IMR-90 (cell line): ENCODE measurements at places on chromosomes 3 and 15. TPM values are rescaled to one million over a fixed set of nuclear protein-coding genes. Genes with fewer than 3 reads are reported as not detected.

SLC2A2 gene
- not detected in 2 replicates for polyA plus RNA-seq

CHRFAM7A gene
- not detected in 2 replicates for polyA plus RNA-seq

LMAN1L gene
- not detected in 2 replicates for polyA plus RNA-seq

ECE2 gene
- not detected in 2 replicates for polyA plus RNA-seq

C3orf52 gene
- 6.4 and 7.5 TPM in 2 replicates for polyA plus RNA-seq

ALAS1 gene
- 47.2 and 47.8 TPM in 2 replicates for polyA plus RNA-seq

FAM174B gene
- 0.56 and 0.99 TPM in 2 replicates for polyA plus RNA-seq

TMEM207 gene
- polyA plus RNA-seq: not detected in 2 replicates

MYD88 gene
- 34.4 and 39.8 TPM in 2 replicates for polyA plus RNA-seq

ALPK3 gene
- polyA plus RNA-seq: 0.06 and 0.26 TPM in 2 replicates
